ENCODE measurements at places on chromosomes 2 and 18.

GRCh38 chr18:57441071-57441794 is 6.1 kb downstream of the ONECUT2 start:
- DNase-seq, result no peak

GRCh38 chr2:16741498-16741897 is 75.9 kb upstream of the CYRIA start:
- DNase-seq, result no peak

- no peak for DNase-seq
These were observed 66.6 kb downstream of the ADNP2 start for GRCh38 chr18:80175451-80176204.

DNA sequence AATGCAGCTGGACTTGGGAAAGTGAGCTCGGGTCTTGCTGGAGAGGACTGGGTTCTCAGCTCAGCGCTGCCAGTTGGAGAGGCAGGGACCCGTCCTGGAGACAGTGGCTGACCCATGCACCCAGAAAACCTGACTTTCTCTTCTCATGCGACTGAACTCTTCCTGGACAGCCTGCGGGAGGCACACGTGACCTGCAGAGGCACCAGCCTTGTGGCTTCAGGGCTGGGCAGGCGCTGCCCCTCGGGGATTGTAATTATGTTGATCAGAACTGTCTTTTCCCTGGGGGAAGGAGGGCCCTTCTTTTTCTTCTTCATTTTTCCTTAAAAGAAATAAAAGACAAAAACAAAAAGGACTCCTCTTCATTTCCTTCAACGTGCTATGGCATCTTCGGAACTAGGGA is 198.1 kb downstream of the VAPA start:
- no peak for DNase-seq

DNA sequence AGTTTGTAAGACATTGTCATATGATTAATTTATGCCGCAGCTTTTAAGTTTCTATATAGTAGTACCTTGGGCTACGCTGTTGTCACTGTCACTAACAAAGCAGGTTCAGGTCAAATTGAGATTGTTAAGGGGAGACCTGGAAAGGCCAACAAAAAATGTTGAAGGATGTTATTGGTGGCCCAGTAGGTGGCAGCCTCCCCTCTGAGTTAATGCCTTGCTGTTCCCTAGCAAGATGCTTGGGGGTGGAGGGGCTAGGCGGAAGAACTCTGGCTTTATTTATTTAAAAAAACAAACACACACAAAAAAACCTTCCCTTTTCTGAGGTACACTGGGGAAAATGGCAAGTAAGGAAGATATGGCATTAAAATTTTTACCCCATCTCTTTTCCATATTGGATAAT is 128.3 kb upstream of the ATP5MC3 start:
- DNase-seq, result no peak

DNA sequence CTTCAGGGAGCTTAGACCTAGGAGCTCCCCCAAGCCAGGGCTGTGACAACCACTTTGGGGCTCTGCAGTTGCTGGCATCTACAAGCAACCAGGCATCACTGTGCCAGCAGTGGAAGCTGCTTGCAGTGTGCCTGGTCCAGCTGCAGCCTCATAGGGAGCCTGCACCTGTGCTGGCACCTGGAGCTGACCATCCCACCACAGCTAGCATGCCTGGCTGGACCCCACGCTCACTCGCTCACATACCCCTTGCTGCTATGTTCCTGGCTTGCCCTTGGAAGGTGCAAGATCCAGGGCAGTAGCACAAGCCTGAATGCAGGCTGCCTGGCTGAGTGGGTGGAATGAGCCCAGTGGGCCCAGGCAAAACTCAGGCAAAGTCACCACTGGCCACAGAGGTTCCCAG is 82.5 kb downstream of the ZNF804A start:
- DNase-seq, result no peak

- DNase-seq, result no peak
These were observed 217.9 kb upstream of the RAB6C start for GRCh38 chr2:129761569-129762021.

GRCh38 chr2:110773401-110773921 is 41.1 kb downstream of the ACOXL start:
- DNase-seq, result no peak

DNA sequence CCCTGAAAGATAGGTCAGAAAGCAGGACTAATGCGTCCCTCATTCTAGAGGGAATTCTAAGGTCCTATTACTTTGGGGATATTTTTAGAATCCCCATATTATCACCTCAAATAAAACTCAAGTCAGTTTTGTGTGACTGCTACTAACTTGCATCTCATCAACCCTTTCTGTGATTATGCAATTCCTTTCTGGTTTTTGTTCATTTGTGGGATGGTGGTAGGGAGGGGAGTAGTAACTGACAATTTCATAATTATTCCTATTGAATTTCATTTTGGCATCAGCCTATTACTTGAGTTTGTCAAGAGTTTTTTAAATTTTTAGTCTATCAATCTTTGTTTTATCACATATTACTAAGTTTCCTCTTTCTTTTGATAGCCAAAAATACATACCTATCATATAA is 28.4 kb upstream of the TANK start:
- no peak for DNase-seq

DNA sequence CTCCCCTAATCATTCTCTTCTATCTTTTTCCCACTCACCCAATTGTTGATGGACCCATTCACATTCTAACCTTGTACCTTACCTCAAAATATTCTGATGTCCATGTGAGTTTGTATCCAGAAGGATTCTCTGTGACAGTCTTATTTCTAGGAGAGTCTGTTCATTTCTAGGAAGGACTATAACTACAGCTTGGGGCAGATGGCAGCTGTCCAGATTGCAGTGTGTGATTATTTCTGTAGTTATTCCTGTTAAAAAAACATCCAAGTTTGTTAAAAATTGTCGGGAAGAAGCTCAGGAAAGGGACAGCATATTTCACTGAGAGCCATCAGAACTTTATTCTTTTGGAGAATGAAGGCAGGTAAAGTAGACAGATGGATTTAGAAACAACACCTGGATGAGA is 142.6 kb downstream of the RAPGEF4 start:
- DNase-seq, result peak; percentile 20

DNA sequence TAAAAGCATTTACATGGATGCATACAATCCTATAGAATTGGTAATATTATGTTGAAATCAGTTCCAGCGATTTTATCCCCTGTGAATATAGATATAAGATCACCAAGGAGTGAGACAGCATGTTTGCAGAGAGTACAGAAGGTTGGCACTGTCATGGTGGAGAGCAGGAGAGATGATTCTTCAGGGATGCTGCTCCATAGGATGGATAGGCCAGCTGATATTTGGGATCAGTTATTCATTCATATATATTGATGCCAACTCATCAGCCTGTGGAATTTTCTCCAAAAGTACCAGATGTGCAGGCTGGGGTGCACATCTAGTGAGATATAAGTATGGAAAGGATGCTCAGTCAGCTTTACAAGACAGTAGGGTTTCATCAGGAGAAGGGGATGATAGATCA is 139.9 kb downstream of the IKZF2 start:
- no peak for DNase-seq

DNA sequence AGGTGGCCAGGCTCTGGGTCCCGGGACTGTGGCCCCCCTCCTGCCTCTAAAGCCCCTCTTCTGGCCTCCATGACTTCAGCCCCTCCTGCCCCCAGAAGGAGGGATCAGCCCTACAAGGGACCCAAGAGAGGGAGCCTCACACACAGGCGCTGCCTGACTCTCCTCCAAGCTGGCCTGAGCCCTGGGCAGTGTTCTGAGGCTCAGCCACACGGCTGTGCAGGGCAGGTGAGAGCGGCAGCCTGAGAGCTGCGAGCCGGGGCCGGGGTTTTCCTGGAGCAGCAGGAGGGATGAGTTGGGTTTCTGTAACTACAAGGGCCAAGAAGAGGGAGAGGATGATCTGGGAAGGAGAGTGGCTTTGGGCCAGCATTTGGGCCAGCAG is 70.1 kb downstream of the HPCAL1 start:
- DNase-seq, result no peak

DNA sequence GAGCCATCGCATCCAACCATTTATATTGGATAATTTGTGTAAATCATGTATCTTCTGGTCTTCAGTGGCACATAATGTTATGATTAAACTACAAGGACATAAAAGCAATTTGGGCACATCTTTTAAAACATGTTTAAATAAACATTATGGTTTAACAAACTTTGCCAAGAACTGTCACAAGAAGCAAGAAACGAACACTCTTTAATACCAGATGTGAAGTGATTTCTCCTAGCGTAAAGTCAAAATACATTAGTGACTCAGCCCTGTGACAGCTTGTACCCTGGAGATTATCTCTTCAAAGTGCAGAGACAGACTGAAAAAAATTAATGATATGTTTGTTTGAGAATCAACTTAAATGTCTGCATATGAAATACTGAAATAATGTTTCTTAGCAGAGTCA is 39.9 kb downstream of the DSEL start:
- no peak for DNase-seq

GRCh38 chr2:159832858-159833257 is 34.9 kb upstream of the CD302 start:
- DNase-seq, result no peak

DNA sequence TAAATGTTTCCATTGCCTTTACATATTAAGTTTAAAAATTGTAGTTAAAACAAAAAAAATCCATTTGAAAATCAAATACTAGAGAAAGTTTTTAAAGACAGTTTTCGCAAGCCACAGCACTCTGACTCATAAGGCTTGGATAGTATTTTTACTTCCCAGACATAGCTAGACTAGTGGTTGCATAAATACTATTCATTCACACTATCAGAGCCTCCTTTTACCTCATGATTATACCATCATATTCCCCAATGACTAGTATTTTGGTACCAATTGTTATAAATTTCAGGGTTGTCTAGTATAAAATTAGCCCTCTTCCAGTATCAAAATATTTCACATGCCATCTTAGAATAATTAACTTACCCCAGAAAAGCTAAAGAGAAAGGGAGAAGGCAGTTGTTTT is 393.5 kb downstream of the ERBB4 start:
- DNase-seq, result no peak

DNA sequence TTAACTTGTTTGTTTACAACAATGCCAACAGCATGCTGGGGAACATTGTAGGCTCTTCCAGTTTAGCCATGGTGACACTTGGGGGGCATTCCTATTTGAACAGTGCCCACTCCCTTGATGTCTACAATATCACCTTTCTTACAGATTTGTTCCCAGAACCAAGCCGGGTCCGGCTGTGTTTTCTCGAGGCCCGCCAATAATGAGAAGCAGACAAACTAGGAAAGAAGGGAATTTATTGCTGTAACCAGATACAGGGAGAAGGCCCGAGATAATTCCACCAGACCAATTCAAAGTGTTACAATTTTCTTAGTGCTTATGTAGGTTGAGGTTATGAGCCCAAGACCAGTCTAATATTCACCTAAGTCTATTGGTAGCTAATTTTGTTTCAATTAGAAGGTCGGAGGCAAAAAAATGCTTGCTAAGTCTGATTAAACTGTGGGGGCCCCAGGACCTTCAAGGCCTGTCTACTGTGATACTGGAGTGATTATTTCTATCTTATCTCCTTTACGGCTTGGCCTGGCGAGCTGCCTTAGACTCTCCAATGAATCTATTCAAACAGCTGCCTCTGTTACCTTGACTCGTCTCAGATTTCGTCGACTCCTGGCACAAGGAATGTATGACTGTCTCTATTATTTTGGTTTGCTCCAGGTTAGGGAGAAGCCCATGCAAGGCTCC is 59.1 kb upstream of the PSME4 start:
- no peak for DNase-seq

DNA sequence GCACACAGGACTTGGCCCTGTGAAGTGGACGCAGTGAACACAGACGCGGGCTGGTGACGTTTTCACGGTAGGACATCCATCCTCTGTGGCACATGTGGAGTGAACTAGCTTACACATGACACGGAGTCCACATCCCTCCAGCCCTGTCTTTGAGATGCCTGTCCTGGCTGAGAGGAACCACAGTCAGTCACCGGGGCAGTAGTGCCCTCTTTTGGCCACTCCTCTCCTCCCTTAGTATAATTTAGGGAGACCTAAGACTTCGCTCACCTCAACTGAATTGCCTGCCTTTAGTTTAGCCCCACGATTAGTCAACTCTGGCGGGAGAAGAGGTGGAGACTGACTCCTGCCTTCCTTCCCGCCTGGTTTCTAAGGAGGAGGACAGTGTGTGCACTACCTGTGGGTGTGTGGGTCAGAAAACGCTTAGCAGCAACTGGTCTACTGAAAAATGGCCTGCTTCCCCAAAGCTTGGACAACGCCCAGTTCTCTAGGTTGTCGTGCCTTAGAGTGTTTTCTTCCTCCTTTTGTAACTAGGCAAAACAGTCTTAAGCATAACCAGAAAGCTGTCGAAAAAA is 70.6 kb downstream of the MBP start:
- no peak for DNase-seq

DNA sequence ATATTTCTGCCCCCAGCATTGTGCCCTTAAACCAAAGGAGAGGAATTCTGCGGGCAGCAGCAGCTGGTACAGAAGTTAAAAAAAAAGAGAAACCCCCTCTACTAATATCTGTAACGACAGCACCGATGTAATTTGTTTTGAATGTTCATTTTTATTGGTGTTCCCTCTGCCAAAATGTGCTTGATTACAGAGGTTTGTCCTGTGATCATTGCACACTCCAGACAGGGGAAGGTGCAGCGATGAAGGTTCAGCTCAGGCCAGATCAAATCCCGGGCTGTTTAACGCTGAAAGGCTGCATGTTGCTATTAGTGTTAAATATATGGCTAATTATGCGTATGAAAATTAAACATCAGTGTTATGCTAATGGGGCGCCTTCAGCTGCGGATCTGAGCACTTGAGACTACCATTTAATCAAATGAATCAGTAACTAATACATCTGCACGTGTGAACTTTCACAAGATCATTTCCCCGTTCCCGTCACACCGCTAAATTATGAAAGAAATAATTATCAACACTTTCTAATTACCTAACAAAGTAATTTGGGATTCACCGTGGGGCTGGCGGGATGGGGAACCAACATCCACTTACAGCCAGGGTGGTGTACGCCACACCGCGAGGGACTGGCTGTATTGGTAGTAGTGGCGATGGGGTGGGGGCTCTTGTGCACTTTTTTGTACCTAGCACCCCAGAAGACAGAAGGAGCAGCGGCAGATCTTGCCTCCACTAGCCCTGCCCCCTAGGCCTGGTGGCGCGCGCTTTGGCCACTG is 1.5 kb upstream of the DLX1 start:
- no peak for DNase-seq

DNA sequence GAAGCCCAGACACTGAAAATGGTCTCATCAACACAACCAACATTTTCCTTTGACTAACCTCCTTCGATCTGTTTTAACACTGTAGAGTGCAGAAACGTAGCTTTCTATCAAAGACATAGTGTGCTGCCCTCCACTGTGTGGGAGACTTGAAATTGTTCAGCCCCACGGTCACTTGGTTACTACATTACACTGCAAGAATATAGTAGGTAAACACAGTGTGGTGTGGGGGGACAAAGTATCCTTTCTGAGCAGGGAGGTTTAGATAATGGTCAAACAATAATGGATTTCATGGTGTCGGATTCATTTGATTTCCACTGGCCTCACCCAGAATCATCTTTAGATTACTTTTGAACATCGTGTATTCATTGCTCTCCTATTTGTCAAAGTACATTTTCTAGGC is 181.0 kb downstream of the ERBB4 start:
- DNase-seq, result no peak

All from astrocyte of the cerebellum (primary cell).